Central memory CD4-positive, alpha-beta T cell (primary cell): ENCODE measurements at places on chromosomes 4 and X.

DNA sequence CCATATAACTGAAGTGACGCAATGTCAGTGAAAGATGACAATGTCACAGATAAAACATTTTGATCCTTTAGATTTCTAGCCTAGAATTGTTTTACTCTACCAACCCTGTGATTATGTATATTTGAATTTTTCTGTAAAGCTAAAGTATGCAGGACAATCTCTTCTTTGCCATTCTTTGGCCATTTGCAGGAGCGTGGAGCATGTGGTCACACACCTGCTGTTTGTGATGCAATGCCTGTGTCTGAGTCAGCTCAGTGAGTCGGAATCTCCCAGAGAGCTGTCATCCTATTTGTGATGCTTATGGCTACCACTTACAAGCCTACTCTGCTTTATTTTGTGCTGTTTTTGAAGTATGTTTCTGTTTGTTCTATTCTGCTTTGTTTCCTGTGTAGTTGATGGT, 214.5 kb downstream of the NAF1 start:
- no peak for DNase-seq

DNA sequence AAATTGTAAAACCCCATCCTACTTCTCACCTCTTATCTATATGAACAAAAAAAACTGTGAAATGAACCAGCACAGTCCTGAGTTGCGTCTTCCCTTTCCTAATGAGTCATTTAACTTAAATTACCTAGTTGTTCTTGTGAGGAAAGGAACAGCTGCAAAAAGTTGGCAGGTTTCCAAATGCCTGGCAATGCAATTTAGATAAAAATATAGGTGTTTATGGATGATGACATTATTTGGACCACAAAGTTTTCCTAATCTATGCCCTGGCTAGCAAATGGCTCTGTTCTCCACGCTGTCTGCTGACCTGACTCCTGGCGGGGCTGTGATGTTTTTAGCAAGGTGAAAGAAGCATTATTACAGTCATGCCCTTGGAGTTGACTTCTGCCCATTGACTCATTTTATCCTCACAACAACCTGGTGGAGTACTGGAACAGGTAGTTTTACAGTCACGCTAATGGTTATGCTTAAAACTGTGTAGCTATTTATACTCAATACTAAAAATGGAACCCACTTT, 29.8 kb upstream of the RELL1 start:
- no peak for DNase-seq

- no peak for DNase-seq
These were observed 13.7 kb upstream of the TMPRSS11E start for GRCh38 chr4:68433582-68433981.

- no peak for DNase-seq
These were observed 381.9 kb downstream of the IL1RAPL1 start for GRCh38 chrX:28969126-28969525.

GRCh38 chr4:121094297-121094966, 22.1 kb upstream of the NDNF start:
- no peak for DNase-seq

DNA sequence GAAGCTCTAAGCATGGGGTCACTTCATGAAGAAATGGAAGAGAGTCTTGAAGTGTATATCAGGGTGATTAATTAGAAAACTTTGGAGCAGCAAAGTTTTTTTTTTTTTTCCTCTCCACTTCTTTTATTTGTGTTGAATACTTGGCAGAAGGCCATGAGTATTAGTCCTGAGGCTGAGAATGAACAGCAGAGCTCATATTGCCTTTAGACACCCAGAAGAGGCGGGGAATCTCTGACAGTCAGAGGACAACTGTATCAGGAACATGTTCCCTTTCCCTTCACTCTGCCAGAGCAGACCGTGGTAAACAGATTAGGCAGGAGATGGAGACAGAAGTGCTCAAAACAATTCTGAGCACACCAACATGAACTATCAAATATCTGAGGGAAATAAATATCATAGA, 300.9 kb downstream of the FAM47A start:
- DNase-seq: no peak

DNA sequence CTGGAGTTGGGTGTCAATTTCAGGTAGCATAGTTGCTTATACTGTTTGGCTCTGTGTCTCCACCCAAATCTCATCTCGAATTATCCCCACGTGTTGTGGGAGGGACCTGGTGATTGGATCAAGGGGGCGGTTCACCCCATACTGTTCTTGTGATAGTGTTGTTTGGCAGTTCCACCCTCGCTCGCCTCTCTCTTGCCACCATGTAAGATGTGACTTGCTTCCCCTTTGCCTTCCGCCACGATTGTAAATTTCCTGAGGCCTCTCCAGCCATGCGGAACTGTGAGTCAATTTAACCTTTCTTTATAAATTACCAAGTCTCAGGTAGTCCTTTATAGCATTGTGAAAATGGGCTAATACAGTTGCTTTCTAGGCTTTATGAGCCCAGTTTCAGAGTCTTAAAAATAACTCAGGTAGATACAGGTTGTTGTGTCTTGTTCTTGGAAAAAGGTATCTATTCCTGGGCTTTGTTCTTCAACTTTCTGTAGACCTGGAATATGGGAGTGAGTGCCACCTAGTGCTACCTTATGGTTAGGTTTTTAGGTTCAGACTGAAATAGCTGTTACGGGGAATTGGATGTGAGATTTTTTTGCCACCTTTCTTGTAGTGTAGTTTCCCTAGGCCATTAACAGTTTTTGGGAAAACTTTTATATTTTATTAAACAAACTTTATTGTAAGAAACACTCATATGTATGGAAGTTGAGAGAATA, 15.6 kb downstream of the PGK1 start:
- DNase-seq: no peak

- DNase-seq: no peak
These were observed 9.1 kb downstream of the RPGR start for GRCh38 chrX:38318196-38318595.

DNA sequence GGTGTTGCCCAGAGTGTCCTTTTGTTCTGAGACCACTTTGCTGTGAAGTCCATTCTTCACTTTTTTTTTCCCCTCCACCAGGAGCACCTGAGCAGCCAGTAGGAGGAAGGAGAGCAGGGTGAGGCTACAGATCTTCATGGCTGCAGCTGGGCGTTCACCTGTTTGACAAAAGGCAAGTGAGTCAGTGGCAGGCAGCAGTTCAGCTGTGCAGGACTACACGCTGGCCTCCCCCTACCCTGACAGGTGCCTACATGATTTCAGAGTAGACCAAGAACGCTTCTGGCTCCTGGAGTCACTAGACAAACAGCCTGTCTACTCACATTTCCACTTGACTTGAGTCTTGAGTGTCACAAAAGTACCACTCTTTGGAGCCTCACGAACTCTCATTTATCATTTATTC, 2.0 kb downstream of the FGFBP1 start:
- no peak for DNase-seq

DNA sequence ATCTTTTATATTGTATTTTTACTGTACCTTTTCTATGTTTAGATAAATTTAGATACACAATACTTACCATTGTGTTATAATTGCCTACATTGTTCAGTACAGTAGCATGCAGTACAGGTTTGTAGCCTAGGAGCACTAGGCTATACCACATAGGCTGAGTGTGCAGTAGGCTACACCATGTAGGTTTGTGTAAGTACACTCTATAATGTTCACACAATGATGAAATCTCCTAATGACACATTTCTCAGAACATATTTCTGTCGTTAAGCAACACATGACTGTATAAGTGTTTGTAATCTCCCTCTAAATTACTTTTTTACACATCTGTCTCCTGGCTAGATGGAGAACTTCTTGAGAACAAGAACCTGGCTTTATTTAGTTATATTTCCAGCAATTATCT, 40.3 kb downstream of the UCHL1 start:
- no peak for DNase-seq

GRCh38 chrX:119101168-119101567, 26.4 kb downstream of the KIAA1210 start:
- no peak for DNase-seq

DNA sequence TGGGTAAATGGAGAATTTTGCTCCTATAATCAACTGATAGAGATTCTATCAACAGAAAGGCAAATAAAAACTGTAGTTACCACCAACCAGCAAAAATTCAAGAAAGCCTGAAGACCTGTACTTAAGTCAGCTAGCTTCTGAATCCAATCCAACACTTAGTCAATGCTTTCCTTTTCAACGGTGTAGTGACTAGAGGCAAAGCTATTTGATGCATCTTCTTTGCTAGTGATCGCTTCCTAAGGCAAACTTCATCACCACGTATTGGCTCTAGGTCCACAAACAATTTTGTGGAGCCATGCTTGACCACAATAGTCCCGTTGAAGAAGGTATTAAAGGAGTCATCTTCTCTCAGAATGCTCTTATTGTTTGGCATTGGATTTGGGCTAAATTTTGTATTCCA, 25.0 kb upstream of the UBA6 start:
- no peak for DNase-seq

GRCh38 chr4:127284236-127284635, 348.5 kb upstream of the INTU start:
- no peak for DNase-seq

GRCh38 chrX:149962859-149963757, 24.8 kb upstream of the EOLA2 start:
- no peak for DNase-seq

GRCh38 chr4:109359040-109359646, 56.7 kb upstream of the COL25A1 start:
- DNase-seq: peak; percentile 44

- no peak for DNase-seq
These were observed 57.4 kb downstream of the SEL1L3 start for GRCh38 chr4:25805255-25805860.

DNA sequence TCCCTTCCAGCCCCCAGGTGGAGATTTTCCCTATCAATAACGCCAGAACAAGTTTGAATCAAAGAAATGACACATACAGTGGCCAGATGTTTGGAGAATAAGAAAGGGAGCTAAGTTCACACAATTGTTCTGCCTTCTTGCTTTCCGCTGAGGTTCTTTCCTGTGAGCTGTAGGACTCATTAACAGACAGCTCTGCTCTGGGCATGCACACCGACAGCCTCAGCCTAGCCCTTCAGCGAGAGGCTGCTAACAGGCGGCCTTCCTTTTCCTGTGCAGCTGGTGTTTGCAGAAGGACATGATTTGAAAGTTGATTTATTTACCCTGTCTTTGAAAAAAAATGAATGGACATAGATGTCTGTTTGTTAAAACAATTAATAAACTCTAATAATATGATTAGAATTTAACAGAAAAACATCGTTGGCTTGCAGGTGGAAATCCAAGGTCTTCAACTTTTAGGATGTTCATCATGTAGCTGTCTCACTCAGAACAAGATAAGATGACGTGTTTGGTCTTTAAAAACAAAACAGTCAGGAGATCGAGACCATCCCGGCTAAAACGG, 183.3 kb downstream of the KDR start:
- DNase-seq: peak; percentile 57

GRCh38 chrX:139200793-139201192, 329.7 kb upstream of the F9 start:
- DNase-seq: no peak

GRCh38 chr4:181219783-181220416, 1023.3 kb upstream of the TENM3 start:
- DNase-seq: no peak

- DNase-seq: no peak
These were observed 95.8 kb downstream of the ATXN3L start for GRCh38 chrX:13223868-13224567.

DNA sequence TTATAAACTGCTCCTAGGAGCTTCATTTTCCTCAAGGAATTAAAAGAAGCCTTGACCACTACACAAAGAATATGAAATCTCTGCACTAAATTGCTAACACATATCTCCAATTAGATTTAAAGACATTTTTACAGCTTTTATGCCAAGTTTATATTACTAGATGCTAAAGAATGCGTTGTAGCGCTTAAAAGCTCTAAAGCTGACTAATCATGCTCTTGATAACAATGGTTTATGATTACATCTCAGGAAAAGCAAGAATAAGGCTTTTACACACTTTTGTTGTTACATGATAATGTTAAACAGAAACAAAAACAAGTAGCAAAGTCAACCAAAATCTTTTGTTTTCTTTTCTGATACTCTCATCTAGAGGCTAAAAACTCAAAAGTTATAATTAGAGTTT, 44.7 kb downstream of the SLC10A7 start:
- DNase-seq: no peak

GRCh38 chrX:68915778-68916177, 87.0 kb downstream of the EFNB1 start:
- DNase-seq: no peak

DNA sequence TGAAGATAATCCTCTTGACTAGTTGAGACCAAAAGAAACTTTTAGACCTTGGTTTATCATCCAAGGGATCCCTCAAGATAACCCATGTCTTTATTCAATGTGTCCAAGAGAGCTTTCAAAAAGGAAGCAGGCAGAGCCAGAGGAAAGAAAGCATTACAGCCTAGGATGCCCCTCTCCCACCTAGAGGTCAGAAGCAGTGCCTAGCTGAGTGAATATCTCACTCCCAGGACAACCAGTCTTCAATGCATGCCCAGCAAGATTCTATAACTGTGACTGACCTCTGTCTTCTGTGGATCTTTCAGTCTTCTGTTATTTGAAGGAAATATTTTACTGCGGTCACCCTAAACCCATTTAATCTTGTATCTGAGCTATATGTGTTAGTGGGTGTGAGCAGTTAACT, 537.2 kb upstream of the CPEB2 start:
- no peak for DNase-seq

- DNase-seq: no peak
These were observed 73.1 kb downstream of the PHEX start for GRCh38 chrX:22105231-22105630.

GRCh38 chr4:87035881-87036509, 101.2 kb downstream of the AFF1 start:
- DNase-seq: no peak

GRCh38 chr4:40800064-40800463, 50.3 kb downstream of the NSUN7 start:
- no peak for DNase-seq

DNA sequence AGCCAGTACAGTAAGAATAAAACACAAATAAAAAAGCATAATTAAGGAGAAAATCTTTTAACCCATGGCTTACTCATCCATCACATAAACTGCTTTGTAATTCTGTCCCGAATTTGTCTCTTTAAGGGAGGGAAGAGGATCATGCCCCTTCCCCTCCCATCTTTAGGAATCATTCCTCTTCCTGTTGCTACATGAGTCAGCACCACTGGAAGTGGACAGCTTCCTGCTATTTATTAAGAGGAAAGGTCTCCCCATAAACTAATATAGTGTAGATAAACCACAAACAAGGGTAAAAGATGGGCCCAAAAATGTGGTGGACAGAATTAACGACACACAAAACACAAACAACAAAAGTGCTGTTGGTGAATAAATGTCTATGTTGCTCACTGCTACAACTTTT, 75.8 kb downstream of the PPP3CA start:
- DNase-seq: no peak

GRCh38 chr4:184343502-184344177, 126.0 kb upstream of the ENPP6 start:
- DNase-seq: peak; percentile 11

- peak; percentile 47 for DNase-seq
These were observed 109.8 kb downstream of the NYX start for GRCh38 chrX:41556958-41557357.

DNA sequence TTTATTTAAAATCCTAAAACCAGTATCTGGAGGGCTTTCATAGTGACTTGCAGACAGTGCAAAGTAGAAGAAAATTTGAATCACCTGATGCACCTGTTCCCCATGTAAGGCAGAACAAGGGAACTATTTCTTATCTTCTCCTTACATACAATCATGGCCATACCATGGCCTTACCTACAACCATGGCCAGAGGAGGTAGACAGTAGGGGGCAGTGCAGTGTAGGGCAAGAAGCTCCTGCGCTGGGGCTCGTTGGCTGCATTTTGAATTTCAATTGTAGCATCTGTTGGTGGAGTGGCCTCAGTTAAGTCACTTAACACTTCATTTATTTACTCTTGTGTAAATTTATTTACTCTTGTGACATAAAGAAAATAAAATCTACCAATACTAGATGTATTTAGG, 33.0 kb downstream of the GALNTL6 start:
- no peak for DNase-seq
